ENCODE measurements at places on chromosomes 11 and 22.

GRCh38 chr11:33500332-33500731 lies 200.3 kb downstream of the C11orf91 start:
- no peak for DNase-seq

DNA sequence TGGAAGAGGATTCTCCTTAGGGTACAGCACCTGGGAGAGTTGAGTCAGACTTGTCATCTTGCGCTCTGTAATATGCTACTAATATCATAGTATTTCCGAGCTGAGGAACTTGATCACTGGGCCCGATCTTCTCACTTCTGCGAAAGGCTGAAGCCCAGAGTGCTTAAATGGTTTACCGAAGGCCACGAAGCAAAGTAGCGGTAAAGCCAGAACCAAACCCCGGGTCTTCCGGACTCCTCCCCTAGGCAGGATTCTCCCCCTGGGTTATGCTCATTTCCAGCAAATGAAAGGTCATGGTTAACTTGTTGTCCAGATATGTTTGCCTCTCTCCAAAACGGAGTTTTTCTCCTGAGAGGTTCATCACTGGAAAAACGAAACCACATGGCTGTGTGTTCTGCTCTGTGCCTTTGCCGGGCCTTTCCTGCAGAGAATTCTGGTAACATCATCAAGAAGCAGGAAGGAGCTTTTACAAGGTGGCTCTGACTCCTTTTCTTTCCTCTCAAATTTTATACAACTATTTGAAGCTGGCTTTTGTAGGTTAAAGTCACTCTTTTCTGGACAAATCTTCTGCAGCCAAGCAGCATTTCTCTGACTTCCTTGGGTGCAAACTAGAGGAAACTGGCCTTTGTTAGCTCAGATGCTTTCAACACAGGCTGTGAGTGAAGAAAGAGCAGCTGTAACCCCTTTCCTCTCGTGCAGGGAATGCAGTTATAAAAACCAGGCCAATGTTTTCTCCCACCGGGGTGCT lies 35.5 kb downstream of the UBASH3B start:
- no peak for DNase-seq

DNA sequence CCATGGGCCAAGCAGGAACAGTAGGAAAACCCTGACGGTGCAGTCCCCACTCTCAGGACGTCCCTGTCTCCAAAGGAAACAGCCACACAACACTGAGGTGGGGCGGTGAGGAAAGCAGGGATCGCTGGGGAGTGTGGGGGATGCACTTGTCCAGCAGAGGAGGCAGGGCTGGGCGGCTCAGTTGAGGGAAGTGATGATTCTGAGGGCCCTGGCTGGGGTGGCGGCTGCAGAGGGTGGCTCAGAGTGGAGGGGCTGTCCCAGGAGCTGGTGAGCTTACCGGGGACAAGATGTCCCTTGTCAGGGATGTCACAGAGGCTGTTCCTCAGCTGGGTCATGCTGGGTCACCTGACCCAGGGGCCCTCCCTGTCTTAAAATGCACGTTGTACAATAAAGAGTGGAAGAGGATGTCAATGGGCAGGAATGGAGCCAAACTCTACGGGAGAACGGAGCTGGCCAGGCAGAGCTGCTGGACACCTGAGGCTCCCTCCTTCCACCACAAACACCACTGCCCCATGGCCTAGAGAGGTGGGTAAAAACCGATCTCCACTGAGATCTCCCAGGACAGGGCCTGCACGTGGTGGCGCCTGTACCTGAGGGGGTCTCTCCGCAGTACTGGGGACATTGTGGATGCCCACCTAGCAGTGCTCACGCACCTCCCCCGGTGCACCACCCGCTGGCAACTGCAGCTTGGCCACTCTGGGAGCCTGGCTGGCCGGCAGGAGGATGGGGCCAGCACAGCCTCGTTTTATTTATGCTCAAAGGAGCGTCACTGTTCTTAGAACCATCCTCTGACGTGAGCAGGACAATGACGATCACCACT lies 9.7 kb upstream of the EFCAB6 start:
- DNase-seq, result no peak

DNA sequence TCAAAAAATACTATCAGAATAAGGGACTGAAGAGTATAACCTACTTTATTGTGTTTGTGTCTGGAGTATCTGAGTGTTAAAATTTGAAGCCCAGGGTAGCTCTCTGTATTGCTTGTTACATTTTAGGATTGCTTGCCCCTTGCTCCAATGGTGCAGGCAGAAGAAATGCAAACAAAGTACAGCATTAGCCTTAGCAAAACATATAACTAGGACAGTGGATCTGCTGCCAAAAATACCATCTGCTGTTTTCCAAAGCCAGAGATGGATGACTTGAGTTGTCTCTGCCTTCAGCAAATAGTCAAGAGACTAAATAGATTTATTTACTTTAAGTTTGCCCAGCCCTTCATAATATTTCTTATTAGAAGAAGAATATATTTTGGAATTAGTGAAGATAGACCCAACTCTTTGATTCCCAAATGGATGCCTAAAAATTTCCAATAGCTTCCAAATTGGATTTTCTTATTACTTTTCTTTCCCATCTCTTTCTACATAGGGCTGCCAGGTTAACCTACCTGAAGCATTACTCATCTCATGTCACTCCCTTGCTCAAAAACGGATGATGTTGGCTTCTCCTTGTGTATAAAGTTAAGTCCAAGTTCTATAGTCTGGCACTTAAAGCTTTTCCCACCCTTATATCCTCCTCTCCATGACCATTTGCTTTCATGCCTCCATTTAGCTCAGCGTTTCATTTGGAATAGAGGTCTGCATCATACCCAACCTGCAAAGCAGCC lies 66.3 kb downstream of the LDLRAD3 start:
- DNase-seq, result no peak

GRCh38 chr22:29073618-29074275 lies 912 bp downstream of the KREMEN1 start:
- no peak for DNase-seq

DNA sequence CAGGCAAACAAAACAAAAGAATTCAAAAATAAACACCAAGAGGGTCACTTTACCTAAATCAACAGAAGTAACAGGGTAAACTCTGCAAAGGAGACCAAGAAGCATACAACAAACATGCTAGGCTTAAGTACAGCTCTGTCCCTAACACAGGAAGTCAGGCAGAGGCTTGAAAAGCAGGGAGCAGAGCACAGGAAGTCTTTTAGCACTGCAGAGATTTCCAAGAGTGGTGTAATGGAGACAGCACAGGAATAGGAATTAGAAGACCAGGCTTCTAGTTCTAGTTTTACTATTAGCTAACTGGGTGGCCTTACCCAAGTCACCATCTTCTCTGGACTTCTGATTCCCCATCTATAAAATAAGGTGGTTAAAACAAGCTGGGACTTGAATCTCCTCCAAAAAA lies 1.9 kb downstream of the RBFOX2 start:
- no peak for DNase-seq

DNA sequence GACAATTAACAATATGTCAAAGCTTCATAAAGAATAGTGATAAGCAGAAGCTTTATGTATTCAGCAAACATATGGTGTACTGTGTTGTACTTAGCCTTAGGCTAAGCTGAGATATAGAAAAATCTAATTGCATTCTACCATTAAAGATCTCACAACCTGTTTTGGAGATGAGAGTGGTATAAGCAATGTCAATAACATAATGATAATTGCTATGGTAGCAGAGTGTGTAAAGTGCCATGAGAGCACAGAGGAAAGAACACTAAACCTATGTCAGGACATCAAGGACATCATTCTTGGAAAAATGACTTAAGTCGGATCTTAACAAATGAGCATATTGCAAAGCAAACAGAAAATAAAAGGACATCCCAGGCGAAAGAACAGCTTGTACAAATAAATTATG lies 28.6 kb upstream of the ANGPTL5 start:
- DNase-seq, result no peak

DNA sequence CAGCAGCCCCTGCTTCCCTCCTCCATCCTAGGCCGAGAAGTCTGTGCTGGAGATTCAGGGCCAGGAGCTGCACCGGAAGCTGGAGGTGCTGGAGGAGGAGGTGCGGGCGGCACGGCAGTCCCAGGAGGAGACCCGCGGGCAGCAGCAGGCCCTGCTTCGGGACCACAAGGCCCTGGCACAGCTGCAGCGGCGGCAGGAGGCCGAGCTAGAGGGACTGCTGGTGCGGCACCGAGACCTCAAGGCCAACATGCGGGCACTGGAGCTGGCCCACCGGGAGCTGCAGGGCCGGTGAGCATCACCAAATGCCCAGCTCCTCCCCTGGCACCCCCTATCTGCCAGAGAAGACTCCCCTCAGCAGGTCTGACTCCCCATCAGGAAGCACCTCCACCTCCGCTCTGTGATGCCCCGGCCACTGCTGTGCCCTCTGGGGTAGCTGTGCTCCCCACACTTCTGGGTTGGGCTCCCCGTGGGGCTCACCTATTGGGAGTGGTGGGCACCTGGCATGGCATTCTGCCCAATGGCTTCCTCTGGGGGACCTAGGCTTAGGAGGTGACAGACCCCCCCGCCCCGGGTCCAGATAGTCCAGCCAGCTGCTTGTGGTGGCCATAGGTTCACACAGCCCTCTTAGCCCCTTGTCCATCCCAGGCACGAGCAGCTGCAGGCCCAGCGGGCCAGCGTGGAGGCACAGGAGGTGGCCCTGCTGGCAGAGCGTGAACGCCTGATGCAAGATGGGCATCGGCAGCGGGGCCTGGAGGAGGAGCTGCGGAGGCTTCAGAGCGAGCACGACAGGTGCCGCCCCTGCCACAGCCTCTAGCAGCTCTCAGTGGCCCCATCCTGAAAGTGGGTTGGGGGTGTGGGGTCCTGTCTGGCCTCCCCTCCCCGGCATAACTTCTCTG lies 6.6 kb upstream of the RPS6KA4 start:
- DNase-seq, result no peak
